ENCODE measurements at places on chromosomes 4 and X.

DNA sequence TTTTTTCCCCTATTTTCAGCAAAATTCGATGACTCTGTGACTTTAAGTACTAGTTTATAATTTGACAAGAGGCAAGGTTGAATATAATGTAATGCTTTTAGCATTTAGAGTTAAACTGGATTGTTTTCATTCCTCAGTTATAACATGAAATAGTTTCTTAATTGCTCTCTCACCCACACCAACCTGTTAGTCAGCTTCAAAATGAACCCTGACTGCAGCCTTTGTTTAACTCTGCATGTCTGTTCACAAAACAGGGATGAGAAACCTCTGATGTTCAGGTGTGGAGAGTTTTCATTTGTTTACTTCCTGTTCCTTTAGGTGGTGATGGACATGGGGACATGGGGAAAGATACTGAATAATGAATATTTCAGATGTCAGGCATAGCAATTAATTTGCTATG, 49.9 kb upstream of the MND1 start:
- no peak for DNase-seq

GRCh38 chrX:55924574-55924973, 207.0 kb downstream of the RRAGB start:
- DNase-seq, result no peak

DNA sequence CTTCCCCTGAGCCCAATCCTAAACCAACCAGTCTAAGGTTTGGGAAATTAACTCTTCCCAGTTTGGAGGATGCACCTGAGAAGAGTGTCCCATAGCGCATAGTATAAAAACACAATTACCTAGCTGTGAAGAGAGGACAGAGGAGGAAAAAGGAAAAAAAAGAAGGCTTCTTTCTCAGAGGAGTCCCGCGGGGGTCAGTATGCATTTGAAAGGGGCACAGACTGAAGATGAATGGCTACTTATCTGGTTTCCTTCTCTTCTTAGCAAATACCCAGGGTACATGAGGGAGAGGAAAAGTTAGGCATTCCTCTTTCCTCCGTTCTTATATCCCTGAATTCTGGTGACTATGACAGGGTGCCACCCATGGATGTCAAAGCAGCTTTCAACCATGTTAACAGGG, 96.9 kb downstream of the TMEM47 start:
- DNase-seq, result no peak

DNA sequence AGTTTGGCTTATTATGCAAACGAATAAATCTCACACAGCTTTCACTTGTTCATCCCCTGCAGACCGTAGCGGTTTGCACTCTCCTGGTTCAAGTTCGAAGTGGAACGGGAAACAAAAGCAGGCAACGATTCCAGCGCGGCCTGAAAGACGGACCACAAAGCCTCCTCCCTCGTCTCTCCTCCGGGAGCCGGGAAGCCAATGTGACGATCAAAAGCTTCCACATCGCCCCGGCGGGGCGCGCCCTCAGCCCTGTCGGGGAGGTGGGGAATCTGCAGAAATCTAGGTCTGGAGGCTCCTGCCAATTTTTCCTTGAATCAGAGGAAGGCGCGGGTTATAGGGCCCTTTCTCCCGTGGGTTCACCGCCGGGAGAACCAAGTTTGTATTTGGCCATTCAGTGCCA, 16.9 kb upstream of the ZIC3 start:
- DNase-seq, result no peak

DNA sequence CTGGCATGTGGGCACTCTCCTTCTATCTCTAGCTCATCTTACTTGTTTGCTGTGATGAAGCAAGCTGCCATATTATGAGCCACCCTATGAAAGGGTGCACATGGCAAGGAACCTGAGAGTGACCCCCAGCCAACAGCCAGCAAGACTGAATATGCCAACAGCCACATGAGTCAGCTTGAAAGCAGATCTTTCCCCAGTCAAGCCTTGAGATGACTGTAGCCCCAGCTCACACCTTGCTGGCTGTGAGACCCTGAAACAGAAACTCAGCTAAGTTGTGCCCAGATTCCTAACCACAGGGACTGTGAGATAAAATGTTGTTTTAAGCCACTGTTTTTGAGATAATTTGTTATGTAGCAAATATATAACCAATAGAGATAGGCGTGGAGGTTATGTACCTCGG, 36.2 kb downstream of the KDM5C start:
- DNase-seq, result no peak

DNA sequence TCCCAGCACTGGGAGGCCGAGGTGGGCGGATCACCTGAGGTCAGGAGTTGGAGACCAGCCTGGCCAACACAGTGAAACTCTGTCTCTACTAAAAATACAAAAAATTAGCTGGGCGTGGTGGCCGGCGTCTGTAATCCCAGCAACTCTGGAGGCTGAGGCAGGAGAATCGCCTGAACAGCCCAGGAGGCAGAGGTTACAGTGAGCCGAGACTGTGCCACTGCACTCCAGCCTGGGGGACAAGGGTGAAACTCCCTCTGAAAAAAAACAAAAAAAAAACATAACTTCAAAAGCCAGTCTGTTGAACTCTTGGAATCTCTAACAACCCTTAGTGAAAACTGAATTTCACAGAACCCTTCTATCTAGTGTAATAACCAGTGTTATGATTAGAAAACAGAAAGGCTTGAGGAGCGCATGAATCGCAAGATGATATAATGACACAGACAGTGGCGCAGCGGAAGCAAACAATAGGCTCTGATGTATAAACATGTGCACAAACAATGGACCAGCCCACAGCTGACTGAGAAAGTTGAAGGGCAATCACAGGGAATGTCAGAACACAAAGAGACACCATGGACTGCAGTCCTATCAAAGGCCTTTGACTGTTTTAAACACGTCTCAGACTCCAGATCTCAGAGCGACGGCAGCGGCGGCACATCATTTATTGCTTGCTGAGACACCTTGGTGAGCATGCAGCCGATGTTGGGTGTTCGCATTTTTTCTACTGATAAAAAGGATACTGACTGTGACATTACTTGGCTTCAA, 81.6 kb downstream of the NSUN7 start:
- DNase-seq, result no peak

DNA sequence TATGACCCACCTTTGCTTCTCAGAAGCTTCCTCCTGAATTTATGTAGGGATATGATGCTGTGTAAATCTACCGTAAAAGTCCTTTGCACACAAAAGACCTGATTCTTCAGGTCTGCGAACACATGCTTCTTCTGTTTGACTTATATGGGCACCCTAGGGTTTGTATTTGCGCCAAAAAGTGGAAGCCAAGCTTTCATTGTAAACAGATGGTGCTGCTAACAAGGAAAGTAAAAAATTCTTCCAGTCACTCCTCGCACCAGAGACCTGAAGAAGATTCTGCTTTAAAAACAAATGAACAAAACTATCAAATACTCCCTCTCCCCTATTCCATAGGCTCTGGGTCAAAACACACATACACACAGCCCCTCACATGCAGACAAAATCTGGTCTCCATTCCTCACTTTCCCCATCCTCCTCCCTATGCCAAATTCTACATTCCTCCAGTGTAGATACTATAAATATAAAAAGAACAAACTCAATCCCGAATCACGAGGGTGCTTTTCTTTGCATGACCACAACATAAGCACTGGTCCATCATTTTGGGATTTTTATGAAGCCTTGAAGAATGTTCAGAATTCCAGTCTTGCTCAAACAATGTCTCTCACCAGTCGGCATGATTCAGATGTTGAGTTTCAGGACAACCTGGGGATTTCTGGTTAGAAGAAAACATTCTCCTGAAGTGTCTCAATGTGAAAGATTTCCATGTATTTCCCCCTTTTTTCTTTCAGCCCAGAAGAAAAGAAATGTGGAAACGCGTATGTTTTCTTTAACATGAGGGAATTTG, 125.1 kb downstream of the PALLD start:
- DNase-seq, result peak; percentile 90

DNA sequence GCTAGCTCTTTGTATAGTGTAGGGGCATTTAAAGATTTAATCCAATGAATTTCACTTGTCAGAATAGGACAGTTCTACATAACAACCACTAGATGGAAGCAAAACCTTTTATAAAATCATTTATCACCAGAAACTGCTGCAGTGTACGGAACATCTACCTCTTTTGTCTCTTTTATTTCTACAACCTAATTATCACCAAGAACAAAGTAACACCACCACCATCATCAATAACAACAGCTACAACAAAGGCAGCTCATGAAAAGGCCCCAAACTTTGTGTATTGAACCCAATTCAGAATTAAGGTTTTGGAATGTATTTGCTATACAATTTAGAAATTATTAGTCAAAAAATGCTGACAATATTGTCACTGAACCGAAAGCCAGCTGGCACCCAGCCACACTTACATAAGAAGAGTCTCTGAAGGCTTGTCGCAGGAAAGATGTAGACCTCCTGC, 260.9 kb upstream of the RPS6KA3 start:
- DNase-seq, result no peak

- no peak for DNase-seq
Observed at GRCh38 chr4:41044165-41044564, 170.2 kb downstream of the APBB2 start.

- no peak for DNase-seq
Observed at GRCh38 chrX:123959281-123960063, 2.0 kb upstream of the STAG2 start.

DNA sequence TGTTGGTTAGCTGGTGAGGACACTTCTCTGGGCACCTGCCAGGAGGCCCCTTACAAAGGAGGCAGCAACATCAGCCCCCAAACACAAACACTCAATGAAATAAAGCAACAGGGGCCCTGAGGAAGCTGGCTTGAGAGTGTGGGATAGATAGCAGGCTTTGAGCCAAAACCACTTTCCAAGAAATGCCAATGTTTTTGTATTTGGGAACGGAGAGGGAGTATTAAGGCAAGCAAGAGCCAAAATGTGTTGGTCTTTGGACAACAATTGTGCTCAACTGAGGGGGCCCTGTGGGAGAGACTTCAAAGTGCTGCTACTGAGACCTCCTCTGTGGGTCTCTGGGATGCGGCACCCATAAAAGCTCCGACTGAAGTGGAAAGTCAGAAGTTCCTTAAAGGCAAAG, 41.0 kb downstream of the RAI2 start:
- no peak for DNase-seq

All from fibroblast of skin of left biceps (primary cell).